Dermis blood vessel endothelial cell (primary cell): ENCODE measurements at places on chromosomes 2 and 18. TPM values are rescaled to one million over a fixed set of nuclear protein-coding genes. Genes with fewer than 3 reads are reported as not detected.

DNA sequence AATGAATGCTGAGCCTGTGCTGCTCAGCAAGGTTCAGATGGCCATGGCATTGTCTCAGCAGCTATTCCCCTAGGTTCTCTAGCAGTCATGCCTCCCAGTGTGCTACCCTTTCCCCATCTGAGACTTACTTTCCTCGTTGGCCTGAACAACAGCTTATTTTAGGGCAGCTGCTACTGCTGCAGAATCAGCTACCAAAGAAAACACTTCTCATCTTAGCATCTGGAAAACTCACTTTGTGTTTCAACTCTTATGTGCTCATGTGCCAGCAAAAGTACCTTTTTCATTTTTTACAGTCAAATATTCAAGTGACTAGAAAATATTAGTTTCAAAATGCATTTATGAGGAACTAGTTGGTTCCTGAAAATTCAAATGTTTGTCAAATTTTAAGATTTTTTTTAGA is 60.4 kb upstream of the ZNF397 start:
- DNase-seq: no peak

GRCh38 chr18:77140439-77141109 is 8.0 kb upstream of the MBP start:
- DNase-seq: no peak

Gene NT5DC4
- not detected in 2 replicates for total RNA-seq

DNA sequence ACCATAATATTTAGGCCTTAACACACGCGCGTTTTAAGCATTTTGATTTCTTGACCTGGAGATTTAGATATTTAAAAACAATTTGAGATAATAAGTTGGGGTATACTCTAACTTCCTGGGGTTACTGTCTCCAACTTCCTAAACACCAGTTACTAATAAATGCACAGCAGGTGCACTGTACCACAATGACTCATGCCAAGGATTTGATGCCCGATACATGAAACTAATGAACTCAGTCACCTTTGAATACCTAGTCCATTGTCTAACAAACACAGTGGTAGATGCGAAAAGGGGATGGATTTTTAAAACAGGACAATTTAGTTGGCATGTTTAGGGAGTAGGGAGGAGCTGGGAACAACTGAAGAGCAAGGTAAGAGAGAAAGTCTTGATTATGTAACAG is 21.2 kb downstream of the CABYR start:
- no peak for DNase-seq

Gene BCL2
- total RNA-seq: 0.88 and 1.4 TPM in 2 replicates

Gene SLC25A12
- 12.1 and 14.9 TPM in 2 replicates for total RNA-seq

Gene TMEM178A
- not detected in 2 replicates for total RNA-seq

Gene GCG
- not detected in 2 replicates for total RNA-seq

DNA sequence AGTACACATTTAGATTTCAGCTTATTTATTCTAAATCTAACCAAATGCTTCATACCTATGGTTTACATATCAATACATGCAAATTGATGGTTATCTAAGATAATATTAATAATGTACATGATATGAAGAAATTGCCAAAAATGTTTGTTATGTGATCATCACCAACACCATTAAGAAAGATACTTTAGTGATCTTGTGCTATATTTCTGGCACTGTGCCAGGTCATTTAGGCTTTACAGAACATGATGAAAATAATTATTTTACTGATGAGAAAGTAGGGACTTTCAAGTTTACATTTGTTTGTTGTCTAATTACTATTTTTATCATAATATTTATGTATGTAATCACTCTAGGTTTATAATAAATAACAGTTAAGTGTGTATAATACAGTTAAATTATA is 158.3 kb downstream of the GULP1 start:
- DNase-seq: peak; percentile 10

DNA sequence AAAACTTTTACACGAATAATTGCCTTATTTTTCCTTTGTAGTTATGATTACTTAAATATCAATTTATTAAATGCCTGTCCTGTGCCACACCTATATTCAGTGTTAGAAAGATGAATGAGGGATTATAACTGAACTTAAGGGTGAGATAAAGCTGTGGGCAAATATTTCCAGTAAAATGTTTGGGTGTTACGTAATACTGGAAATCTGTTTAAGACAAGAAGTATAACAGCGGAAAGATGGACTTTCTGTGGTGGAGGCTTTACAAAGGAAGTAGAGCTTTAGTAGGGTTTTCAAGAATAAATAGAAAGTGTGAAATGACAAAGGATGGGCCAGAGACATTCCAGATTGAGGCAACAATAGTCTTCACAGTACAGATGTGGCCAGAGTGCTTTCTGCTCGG is 927.0 kb downstream of the DPP10 start:
- no peak for DNase-seq
